Bronchus fibroblast of lung (primary cell): ENCODE measurements at places on chromosomes 3 and 15. TPM values are rescaled to one million over a fixed set of nuclear protein-coding genes. Genes with fewer than 3 reads are reported as not detected.

The SEMA5B gene
- not detected in 2 replicates for total RNA-seq

The CCR9 gene
- total RNA-seq, result not detected in 2 replicates

The CYP8B1 gene
- not detected in 2 replicates for total RNA-seq

The SNX22 gene
- total RNA-seq, result under 0.01 and 0.17 TPM in 2 replicates

The CAPN7 gene
- total RNA-seq, result 8.6 and 16.6 TPM in 2 replicates
